GOT3 (cell line): ENCODE measurements at places on chromosomes 5 and 9.

GRCh38 chr5:140011297-140011802, 31.7 kb downstream of the NRG2 start:
- no peak for DNase-seq

- DNase-seq: no peak
Observed at GRCh38 chr5:147557876-147558745, 48.2 kb upstream of the DPYSL3 start.

DNA sequence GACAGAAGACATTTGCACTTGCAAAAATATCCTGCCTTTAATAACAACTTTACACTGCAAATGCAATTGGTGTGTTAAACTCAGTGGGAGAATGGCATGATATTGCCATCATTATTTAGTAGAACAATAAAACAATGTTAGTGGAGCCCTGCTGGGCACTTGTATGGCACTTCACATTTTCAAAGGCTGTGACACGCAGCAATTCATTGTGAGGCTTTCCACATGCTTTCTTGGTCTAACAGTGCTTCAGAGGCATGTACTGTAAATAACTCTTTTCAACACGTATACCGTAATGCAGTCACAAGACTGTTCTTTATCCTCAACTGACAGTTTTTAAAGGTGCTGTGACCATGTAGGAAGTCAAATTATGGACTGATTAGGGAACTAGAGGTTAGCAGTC, 155.5 kb upstream of the EPB41L4A start:
- no peak for DNase-seq

- no peak for DNase-seq
Observed at GRCh38 chr5:95644351-95645042, 2.1 kb upstream of the RFESD start.

- DNase-seq: no peak
Observed at GRCh38 chr9:32247168-32247567, 137.3 kb upstream of the ACO1 start.

DNA sequence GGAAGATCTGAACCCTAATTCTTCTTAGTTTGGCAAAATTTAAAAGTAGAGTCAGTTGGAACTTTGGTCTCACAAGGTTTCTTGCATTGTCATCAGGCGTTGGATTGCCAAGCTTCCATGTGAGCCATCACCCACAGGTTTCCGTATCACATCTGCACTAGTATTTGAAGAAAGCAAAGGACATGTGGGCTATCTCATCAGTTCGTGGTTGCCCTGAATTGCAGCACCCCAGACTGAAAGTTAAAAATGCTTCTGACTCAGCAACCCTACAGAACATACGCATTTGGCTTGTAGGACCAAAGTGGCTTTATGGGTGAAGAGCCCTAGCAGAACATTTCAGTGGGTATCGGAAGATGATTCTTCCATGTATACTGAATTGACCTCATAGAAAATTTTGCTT, 358.0 kb downstream of the ENC1 start:
- no peak for DNase-seq

DNA sequence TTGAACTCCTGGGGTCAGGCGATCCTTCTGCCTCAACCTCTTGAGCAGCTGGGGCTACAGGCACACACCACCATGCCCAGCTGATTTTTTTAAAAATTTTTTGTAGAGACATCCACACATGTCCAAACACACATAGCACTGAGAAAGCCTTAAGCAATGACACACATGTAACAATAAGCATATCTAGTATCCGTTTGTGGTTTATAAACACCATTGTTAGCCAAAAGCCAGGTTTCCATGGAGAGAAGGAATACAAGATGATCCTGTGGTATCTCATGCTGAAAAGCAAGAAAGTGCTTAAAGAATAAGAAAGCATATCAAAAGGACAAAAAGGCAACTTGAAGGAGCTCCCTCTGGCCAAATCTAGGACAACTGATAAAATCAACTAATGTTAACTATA, 29.7 kb upstream of the SLC1A3 start:
- no peak for DNase-seq

GRCh38 chr5:34043099-34043876, at the start of gene C1QTNF3:
Gene C1QTNF3 (minus strand): TSS chr5:34043213. CDS start chr5:34043125, 88 bp downstream.
- DNase-seq: no peak

DNA sequence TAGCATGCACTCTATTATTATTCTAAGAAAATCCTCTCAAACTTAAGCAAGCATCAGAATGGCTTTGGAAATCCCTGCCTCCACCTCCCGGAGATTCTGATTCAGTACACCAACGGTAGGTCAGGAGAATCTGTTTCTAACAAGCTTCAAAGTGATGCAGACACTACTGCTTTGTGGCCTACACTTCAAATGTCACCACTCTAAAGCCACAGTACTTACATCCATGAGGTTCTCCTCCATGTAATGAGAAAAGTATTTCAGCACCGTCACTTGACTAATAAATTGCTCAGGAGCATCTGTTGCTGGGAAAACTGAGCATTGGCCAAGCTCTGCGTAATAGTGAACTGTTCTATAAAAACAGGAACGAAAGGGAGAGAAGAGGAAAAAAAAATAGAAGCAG, 4.8 kb downstream of the PLK2 start:
- DNase-seq: no peak

DNA sequence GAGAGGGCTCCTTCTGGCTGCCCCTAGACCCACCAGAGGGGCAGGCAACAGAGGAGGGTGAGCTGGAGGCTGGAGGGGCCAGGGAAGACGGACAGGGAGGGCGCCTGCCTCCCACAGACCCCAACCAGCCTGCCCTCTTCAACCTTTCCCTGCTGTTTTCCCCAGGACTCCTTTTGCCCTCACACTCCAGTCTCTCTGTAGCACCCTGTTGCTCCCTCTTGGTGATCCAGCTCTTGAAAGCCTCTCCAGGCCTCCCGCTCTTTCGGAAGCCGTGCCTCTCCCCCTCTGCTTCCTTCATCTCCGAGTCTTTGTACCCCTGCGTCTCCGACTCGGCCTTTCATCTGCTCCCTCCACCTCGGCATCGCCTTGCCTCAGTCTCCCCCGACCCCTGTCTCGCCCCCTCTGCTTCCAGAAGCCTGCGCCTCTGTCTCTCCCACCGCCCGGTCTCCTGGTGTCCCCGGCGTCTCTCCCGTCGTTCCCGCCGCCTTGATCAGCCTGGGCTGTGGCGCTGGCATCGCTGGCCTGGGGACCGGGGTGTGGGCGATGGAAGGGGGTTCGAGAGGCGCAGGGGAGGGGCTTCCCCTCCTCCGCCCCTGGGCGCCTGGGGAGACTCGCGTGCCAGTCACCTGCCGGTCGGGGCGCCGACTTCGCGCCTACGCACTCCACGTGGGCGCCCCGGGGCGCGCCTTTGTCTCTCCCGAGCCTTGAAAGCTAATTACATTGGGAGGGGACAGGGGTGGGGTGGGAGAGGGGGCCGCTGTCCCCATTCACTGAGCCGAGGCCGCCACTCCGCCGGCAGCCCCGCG, 5.3 kb upstream of the PRDM12 start:
- no peak for DNase-seq

DNA sequence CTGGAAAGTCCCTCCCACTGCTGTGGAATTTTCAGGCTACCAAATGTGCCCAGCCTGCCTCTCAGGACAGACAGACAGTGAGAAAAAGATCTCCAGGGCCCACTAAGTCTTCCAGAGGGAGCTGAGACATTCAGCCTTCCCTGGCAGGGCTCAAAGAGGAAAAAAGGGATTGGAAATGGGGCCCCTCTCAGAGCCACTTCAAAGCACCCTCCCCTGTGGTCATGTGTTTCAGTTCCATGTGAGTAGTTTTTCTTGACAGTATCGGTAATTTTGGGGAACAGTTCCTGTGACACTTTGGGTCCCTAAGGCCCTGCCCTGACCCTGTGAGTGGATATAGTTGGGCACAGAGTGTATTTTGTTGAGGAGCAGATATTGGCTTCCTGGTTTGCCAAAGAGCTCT, 25.0 kb downstream of the LARP1 start:
- DNase-seq: no peak

DNA sequence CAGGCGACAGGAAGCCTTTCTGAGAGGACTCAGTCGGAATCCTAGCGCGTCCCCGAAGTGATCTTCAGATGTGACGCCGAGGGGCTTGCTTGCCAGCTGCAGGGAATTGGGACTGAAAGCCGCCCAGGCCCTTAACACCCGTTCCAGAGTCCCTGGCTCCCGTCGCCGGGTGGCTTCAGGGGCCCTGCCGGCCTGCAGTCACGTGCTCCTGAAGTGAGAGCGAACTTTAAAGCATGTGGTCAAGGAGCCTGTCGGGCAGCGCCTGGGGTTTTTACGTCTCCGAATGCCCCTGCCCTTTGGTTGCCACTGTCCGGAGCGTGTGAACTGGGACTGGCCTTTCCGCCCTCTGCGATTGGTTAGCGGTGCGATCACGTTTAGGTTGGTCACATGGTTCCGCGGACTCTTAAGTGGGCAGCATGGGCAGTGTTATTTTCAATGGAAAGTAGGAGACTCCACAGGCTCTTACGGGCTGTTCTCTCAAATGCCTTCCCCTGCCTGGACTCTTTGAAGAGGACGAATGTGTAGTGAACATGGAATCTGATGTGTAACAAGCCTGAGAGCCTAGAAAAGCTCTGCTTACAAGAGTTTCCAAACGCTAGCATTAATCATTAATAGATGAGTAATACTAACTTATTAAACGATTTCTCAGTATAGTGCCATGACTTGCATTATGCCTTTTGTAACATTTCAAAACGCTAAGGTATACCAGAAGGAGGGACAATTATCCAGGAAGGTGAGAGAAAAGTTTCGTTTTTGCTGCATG, 1.9 kb downstream of the VLDLR start:
- DNase-seq: no peak

DNA sequence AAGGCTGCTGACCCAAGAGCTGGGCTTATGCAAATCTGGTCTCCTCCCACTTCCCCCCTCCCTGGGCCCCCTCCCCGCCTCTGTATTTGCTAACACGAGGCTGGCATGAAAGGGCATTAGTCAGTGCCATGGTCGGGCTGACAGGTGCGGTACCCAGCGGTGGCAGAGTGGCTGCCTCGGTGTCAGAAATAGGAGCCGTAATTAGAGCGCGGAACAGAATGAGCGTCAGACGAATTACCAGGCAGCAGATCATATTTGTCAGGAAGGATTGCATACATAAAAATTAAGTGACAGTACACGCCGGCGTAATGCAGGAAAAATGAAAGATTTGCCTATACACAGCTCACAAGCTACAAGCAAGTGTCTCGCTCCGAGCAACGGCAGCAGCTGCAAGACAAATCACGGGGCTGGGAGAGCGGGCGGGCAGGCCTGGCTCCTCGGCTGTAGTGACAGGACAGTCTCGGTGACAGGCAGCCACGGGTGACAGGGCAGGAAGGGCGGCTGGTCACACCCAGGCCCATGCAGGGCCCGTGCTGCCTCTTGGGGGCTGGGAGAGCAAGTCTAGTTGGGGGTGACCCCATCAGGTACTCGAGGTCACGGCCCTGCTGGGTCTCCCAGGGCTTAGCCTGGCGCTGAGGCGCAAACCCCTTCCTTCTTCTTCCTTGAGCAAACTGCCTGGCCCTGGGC, 72.4 kb downstream of the NEK6 start:
- no peak for DNase-seq

- no peak for DNase-seq
Observed at GRCh38 chr9:133960568-133961129, 31.5 kb downstream of the VAV2 start.

GRCh38 chr5:111432883-111433536, 79.3 kb downstream of the STARD4 start:
- no peak for DNase-seq

GRCh38 chr5:160097991-160098390, 21.3 kb downstream of the PWWP2A start:
- DNase-seq: no peak
